ENCODE measurements at places on chromosomes 5 and 9.

DNA sequence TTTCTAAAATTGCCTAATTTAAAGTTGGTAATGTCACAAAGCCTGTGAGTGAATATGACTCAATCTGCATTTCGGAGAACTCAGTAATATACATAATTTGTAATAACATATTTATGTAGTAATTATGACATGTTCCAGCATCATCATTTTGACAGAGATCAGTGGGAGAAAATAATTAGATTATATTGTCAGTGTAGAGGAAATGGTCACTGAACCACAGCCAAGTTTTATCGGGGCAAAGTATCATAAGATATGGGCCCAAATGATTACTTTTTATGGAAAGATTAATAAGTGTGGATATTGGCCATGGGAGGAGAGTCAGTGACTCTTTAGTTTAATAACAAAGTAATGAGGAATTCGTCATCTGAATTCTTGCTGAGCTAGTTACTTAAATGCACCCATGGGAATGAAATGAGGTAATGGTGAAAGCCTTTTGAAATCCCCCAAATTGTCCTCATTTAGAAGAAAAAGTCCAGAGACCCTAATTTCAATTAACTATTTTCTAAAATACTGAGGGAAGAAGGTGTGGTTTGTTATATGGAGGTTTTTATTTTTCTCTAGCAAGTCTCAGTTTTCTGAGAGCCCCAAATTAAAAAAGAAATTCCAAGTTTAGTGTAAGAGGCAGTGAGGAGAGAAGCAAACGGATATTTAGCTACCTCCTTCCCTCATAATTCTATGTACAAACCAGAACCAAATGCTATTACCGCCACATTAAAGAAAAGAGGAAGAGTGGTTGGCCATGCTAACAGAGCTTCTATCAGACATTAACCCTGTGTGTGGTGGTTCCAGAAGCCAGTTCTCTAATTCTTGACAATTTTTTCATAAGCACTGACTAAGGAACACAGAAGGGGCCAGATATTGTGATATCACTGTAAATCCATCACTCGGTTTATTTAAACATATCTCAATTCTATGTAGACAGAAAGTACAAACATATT lies 37.7 kb upstream of the MRPS30 start:
- no peak for DNase-seq

- DNase-seq: no peak
Measured at GRCh38 chr9:107721705-107722245, 232.2 kb upstream of the KLF4 start.

DNA sequence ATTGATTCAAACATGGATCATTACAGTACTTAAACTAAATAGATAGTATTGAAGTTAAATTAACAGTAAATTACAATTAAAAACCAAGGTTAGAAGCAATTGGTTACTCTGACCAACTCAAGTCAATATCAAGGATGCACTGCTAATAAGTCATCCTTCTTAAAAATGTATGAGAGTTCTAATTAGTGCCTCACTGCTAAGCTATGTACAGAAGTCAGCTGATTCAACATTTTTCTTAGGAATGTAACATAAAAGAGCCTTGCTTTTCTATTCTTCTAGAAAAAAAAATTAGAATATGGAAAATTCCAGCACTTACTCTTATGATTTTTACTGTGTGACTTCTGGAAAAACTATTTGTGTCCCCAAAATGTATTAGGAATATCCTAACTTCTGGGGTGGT lies 75.7 kb upstream of the FBN2 start:
- DNase-seq: no peak

GRCh38 chr5:137595396-137596079 lies 96.4 kb upstream of the SPOCK1 start:
- DNase-seq: no peak

- no peak for DNase-seq
Measured at GRCh38 chr9:71121275-71122021, at the start of gene TRPM3. Gene TRPM3, minus strand, starts transcription at chr9:71121621. Its CDS starts 267 bp downstream, at chr9:71121354.

DNA sequence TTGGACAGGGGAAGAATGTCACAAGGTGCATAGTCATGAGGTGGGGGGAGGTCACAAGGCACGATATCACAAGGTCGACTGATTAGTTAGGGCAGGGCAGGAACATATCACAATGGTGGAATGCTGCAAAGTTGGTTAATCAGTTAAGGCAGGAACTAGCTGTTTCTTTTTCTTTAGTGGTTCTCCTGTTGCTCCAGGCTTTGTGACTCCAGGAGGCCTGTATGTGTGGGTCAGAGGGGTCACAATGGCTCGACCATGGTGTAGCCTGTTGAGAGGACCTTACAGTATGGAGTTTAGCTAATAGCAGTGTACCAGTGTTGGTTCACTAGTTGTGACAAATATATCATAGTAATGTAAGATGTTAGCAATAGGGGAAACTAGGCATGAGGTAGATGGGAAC lies 12.4 kb upstream of the FSD1L start:
- DNase-seq: no peak

DNA sequence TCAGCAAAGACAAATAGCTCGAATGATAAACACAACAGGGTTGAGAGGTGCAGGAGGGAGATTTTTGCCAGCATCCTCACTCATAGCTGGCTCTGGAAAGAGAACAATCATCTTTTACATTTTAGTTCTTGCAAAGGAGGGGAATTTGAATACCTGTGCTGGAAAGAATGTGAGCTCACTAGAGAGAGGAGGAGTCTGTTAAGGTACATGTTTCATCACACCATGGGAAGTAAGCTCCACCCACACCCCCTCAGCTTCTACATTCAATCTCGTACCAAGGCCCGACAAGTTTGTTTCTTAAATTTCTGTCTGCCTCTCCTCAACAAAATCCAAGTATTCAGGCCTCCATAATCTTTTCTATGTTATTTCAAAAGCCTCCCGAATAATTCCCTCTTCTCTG lies 254.6 kb downstream of the BRINP1 start:
- no peak for DNase-seq

DNA sequence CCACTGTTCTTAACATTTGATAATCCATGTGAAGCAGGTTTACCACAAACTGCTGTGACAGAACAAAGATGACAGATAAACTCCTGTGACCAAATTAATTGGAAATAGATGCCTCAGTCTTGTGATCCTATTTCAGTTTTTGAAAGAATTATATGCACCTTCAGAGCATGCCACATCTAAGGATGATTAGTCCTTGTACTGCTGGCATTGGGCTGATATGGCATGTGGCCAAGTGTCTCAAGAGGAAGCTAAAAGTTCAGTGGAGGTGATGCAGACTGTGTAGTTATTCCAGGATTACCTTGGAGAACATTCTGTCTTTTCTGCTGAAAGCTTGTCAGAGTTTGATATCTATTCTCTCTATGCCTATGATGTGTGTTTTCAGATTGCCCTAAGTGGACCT lies 314.4 kb upstream of the EFNA5 start:
- DNase-seq: no peak

DNA sequence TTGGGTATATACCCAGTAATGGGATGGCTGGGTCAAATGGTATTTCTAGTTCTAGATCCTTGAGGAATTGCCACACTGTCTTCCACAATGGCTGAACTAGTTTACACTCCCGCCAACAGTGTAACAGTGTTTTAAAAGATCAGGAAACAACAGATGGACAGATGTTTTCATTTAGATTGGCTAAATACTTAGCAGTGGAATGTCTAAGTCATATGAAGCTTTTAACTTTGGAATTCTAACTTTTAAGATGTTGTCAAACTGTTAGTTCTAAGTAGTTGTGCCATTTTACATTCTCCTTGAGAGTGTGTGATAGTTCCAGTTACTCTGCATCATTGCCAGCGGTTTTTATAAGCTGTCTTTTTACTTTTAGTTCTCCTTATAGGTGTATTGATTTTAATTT lies 688.8 kb downstream of the SEMA5A start:
- no peak for DNase-seq

DNA sequence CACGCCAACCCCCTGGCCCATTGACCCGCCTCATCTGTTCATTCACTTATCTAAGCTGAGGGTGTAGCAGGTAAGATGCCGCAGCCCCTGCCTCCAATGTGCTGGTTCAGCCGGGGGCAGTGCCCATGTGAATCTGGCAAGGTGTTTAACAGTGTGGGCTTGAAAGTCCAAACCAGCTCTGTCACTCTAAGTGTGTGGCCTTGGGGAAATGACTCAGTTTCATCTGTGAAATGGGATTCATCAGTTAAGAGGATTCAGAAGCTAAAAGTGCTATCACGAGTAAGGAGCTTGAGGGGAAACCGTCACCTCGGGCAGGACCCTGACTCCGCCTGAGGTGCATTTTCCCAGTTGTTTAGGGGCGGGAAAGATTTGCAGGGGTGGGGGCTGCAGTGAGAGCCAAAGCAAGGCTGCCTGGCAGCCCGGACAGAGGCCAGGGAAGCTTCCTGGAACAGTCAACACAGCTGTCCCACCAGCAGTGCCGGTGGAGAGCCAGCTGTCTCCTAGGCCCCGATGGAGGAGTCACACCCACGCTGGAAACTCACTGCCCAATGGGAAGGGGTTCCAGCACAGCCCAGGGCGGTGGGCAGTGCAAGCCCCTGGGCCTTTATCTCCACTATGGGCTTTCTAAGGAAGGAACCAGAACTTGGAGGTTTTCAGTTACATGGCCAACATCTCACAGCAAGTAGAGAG lies 9.7 kb upstream of the URM1 start:
- no peak for DNase-seq

DNA sequence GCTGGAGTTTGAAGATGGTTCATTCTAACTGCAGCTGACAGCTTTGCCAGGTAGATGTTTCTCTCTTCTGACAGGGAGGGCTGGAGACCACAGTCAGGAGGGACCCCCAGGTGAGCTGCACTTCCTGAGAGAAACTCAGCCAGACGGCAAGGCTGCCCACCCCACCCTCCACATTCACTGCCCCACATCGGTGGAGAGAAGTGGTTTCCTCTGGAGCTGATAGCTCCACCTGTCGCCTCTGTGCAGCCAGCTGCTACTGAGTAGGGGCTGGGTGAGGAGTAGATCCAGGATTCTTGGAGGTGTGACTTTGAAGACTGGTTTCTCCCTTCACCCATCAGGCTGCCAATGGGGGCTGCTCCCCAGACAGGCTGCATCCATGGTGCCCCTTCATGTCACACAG lies 175.0 kb downstream of the CARTPT start:
- no peak for DNase-seq
